ENCODE measurements at places on chromosomes 5 and 9.
A peak's percentile ranks its signal among the peaks of the same experiment; 100 is the strongest.

GRCh38 chr9:20929276-20929675 lies 102.2 kb downstream of the HACD4 start:
- no peak for DNase-seq

DNA sequence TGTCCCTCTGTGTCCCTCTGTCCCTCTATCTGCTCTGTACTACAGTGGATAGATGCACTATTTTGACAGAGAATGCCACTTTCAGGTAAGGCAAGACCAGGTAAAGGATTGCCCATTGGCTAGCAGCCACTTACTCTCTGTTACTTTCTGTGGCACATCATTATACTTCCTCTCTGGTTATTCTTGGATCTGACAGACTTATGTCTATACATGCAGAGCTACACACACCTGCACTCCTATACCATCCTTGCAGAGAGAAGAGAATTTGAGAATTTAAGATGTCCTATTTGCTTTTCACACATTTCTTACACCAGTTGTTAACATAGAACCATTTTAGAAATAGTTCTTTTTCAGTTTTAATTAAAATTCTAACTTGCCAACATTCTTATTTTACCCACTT lies 163.7 kb upstream of the SLC12A2 start:
- DNase-seq, result no peak

DNA sequence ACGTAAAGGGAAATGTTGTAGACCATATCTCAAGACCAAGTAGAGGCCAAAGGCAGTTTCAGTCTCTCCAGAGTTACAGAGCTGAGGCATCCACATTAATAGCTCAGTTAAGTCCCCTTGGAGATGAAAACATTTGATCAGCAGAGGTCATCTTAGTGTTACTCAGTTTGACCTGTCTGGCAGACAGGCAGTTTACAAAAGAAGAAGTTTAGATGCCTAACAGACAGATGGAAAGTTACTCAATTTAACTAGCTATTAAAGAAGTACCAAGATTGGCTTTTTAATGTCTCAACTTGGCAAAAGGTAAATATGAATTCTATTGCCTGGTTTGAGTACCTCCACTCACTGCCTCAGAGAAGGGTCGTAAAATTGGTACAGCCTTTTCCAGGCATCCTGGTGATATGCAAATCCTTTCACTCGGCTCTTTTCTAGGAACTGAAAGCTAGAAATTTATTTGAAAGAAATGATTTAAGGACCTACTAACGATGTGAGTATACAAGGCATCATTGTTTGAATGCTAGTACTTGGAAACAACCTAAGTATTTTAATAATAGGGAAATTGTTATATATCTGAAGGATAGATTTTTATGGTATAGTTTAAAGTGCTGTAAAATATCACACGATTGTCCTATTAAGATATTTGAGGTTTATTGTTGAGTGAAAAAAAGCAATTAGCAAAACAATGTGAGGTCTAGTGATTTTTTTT lies 14.8 kb downstream of the ACO1 start:
- DNase-seq, result no peak

DNA sequence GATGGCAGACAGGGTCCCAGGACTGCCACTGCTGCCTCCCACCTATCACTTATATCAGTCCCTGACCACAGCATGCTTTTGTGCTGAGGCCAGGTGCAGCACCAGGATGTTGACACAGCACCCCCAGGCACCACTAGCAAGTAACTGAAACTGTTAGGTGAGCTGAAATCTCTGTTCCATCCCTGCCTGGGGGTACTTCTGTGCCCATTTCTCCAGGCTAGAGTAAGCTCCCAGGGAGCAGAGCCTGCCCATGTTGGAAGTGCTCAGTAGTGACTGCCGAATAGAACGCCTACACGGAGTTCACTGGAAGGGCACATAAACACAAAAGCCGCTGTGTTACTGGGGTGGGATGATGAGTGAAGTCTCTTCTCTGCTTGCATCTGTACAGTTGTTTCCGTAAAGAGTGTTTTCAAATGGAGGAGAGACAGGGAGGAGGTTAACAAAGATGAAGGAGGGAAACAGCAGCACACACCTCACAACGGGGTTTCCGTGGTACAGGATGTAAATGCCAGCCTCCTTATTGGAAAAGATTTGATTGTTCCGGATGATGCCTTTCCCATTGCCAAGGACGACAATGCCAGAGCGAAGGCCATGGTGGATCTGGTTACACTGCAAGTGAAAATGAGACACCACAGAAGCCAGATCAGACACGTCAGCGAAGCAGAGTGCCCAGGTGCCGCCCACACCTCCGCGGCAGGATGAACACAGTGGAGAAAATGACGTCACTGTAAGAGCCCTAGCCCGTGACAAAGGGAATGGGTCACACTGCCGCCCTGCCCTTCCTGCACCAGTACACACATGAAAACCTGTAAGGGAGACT lies 43.1 kb downstream of the POLR1E start:
- no peak for DNase-seq

DNA sequence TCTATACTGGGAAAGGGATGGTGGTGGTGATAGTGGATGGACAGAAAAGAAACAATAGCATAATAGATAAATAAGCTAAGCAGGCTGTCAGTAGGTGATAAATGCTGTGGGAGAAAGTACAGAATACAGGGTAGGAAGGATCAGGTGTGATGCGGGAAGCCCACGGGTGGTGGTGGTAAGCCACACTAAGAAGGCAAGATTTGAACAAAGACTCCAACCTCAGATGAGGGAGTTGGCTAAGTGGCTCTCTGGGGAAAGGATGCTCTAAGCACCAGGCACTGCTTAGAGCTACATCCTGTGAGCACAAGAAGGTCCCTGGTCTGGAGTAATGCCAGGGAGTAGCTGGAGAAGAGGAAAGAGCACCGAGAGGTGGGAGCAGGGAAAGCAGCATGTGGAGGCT lies 151.6 kb upstream of the KLF9 start:
- DNase-seq, result no peak

- DNase-seq, result no peak
Observed at GRCh38 chr9:123120131-123120530, 86.7 kb downstream of the GPR21 start.

- no peak for DNase-seq
Observed at GRCh38 chr5:134570886-134571285, 45.4 kb downstream of the JADE2 start.

DNA sequence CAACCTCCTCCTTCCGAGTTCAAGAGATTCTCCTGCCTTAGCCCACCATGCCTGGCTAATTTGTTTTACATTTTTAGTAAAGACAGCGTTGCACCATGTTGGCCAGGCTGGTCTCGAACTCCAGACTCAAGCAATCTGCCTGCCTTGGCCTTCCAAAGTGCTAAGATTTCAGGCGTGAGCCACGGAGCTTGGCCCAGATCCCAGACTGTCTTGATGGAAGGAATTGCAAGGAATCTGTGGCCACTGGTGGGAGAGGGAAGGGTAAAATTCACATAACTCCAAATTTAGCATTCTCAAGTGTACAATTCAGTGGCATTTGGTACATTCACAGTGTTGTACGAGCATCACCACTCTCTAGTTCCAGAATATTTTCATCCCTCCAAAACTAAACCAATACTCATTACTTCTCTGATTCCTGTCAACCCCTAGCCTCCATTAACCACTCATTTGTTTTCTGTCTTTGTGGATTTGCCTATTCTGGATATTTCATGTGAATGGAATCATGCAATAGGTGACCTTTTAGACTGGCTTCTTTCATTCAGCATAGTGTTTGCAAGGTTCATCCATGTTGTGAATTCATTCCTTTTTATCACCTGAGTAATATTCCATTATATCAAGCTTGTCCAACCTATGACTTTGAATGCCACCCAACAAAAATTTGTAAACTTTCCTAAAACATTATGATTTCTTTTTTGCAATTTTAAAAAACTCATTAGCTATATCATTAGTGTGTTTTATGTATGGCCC lies 8.9 kb upstream of the MYO10 start:
- no peak for DNase-seq

GRCh38 chr9:128992995-128993394 lies 35.1 kb downstream of the SH3GLB2 start:
- peak; percentile 49 for DNase-seq

Measured in hematopoietic multipotent progenitor cell treated with erythropoietin and hydrocortisone succinate and interleukin-3 and kit ligand, for 17 days (in vitro differentiated cells).